ENCODE measurements at places on chromosomes 1 and 21. TPM values are rescaled to one million over a fixed set of nuclear protein-coding genes. Genes with fewer than 3 reads are reported as not detected.

LORICRIN gene
- not detected for total RNA-seq

CD1D gene
- not detected for total RNA-seq

CELA2B gene
- 0.29 TPM for total RNA-seq

TDRKH gene
- 6.3 TPM for total RNA-seq

SH2D1B gene
- total RNA-seq = 0.08 TPM

CASQ2 gene
- not detected for total RNA-seq

NEGR1 gene
- not detected for total RNA-seq

LCK gene
- total RNA-seq = not detected

NBPF20 gene
- total RNA-seq = 3.0 TPM

C1orf115 gene
- 5.4 TPM for total RNA-seq

TCHH gene
- 0.25 TPM for total RNA-seq

GPR37L1 gene
- 0.19 TPM for total RNA-seq

AKNAD1 gene
- total RNA-seq = 0.64 TPM

OMA1 gene
- total RNA-seq = 6.1 TPM

GPR25 gene
- not detected for total RNA-seq

SLC44A3 gene
- 2.1 TPM for total RNA-seq

HDAC1 gene
- 53.0 TPM for total RNA-seq

OSCP1 gene
- 5.8 TPM for total RNA-seq

TCHHL1 gene
- total RNA-seq = not detected

PTBP2 gene
- total RNA-seq = 8.3 TPM

ZMYND12 gene
- total RNA-seq = 0.58 TPM

BRDT gene
- not detected for total RNA-seq

VTCN1 gene
- total RNA-seq = not detected

C1QC gene
- not detected for total RNA-seq

PRDM15 gene
- 3.7 TPM for total RNA-seq

TFF2 gene
- not detected for total RNA-seq

SLC45A1 gene
- 6.1 TPM for total RNA-seq

PLA2G2A gene
- not detected for total RNA-seq

KTI12 gene
- 16.0 TPM for total RNA-seq

LAPTM5 gene
- total RNA-seq = 0.14 TPM

HMGB4 gene
- total RNA-seq = not detected

OPTC gene
- total RNA-seq = not detected

DHCR24 gene
- 35.1 TPM for total RNA-seq

LRRC3 gene
- total RNA-seq = 2.1 TPM

PCAT6 gene
- 2.9 TPM for total RNA-seq

All from A549 treated with CORT108297 at 1 μM for 4 hours (cell line).